ENCODE measurements at places on chromosomes 6 and 20. TPM values are rescaled to one million over a fixed set of nuclear protein-coding genes. Genes with fewer than 3 reads are reported as not detected.

The CYP21A2 gene
- 0.34 TPM for total RNA-seq

The PSORS1C2 gene
- total RNA-seq, result not detected

The DAAM2 gene
- total RNA-seq, result 0.14 TPM

The LIME1 gene
- 3.7 TPM for total RNA-seq

The GSTA2 gene
- not detected for total RNA-seq

The CASS4 gene
- 0.05 TPM for total RNA-seq

The LINC00237 gene
- total RNA-seq, result not detected

The LEMD2 gene
- 58.5 TPM for total RNA-seq

DNA sequence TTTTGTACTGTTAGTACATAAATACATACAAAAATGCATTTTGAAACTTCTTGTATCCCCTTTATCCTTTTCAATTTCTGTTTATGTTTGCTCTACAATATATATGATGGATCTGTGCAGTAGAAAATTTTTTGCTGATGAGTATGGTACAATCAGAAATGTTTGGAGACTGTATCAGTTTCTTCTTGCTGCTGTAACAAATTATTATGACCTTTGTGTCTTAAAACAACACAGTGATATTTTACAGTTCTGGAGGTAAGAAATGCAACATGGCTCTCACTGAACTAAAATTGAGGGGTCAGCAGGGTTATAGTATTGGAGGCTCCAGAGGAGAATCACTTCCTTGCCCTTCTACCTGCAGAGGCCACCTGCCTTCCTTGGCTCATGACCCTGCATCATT lies 184.4 kb downstream of the EYA2 start:
- no peak for DNase-seq

GRCh38 chr6:159969921-159970320 lies 1.0 kb downstream of the IGF2R start:
- DNase-seq, result peak; percentile 75

DNA sequence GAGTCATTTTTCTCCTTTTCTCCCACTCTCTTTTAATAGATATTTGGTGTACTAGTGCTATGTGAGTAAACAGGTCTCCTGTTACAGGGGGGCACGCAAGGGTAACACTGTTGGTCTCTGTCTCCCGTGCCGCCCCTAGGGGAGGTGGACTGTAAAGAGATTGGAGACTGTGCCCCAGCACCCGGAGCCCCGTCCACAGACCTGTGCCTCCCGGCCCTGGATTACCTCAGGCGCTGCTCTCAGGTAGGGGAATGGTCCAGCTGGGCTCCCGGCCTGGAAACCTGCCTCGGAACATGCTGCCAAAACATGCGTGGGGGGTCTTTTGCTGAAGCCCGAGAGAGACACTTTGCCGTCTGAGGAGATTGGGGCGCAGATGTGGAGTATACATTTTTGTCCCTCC lies 66.4 kb upstream of the SMIM28 start:
- DNase-seq, result no peak

- DNase-seq, result no peak
These were observed 12.4 kb downstream of the KIAA1755 start for GRCh38 chr20:38248133-38248532.

- DNase-seq, result no peak
These were observed 21.7 kb upstream of the DAAM2 start for GRCh38 chr6:39770446-39770845.

DNA sequence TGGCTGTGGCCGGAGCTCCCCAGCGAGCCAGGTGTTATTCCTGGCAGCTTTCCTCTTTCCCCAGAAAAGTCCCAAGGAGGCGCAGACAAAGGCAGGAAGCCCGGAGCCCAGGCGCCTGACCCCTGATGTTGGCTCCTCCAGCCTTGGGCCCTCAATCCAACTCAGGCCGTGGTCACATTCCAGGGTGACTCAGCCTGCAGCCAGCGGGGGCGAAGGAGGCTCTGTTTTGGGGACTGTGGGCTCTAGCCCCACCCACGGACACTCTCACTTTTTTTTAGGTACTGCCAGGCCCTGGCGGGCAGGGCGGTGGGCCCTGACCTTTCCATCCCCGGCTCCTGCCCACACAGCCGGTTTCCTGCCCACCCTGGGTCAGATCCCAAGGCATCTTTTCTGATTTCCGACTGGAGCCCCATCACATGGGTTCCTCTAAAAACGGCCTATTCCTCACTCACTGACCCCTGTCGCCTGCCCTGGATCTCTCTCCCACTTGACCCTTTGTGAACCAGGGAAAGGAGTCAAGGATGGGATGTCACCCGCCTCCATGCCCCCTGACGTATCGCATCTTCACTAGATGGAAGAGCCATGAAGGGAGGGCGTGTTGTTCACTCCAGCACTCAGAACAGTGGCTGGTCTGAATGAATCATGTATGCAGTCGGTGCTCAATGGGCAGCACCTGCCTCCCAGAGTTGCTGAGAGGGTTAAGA lies 5.5 kb downstream of the PTGIS start:
- DNase-seq, result peak; percentile 96

- DNase-seq, result no peak
These were observed 43.1 kb upstream of the FOXP4 start for GRCh38 chr6:41502917-41503671.

GRCh38 chr6:35757456-35758123 lies 18.8 kb upstream of the CLPSL2 start:
- peak; percentile 63 for DNase-seq

- DNase-seq, result peak; percentile 86
These were observed 9.5 kb upstream of the PAQR8 start for GRCh38 chr6:52352239-52353018.

DNA sequence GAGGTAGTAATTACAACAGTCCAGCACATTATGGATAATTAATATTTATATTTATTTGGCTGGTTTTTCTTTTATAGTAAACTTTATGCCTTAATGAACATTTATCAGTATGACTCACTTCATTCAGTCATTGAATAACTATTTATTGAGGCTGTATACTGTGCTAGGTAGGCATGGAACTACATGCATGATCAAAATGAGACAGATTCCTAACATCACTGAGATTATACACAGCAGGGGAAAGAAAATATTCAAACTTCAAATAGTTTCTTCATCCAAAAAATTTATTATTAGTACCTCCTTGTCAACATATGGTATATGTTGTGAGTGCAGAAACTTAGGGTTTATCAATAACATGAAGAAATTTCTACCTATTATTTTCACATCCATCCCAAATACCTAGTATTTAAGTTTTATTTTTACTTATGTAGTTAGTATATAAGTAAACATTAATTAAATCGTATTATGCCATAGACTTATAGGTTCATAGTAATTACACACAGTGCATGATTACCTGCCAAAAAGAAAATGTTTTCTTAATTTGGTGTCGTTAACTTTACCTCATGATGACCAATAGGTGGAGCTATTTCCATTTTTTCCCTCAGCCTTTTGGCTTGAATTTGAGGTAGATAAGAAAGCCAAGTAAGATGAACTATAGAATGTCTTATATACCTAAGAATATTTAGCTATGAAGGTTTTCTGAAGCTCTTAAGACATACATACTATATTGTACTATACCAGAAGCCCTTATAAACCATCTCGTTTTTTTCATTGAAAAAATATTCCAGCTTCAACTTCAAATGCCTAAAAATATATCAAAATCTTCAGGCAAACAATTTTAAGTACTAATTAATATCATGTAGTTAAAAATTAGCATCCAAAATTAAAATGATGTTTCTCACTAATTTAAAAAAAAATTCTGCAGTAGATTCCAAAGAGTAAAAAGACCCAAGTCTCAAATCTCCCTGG lies 12.5 kb upstream of the TMEM30A start:
- DNase-seq, result peak; percentile 84

- no peak for DNase-seq
These were observed 101.8 kb downstream of the EPHA7 start for GRCh38 chr6:93317592-93317991.

- DNase-seq, result no peak
These were observed 85.3 kb downstream of the MAP7 start for GRCh38 chr6:136464874-136465273.

DNA sequence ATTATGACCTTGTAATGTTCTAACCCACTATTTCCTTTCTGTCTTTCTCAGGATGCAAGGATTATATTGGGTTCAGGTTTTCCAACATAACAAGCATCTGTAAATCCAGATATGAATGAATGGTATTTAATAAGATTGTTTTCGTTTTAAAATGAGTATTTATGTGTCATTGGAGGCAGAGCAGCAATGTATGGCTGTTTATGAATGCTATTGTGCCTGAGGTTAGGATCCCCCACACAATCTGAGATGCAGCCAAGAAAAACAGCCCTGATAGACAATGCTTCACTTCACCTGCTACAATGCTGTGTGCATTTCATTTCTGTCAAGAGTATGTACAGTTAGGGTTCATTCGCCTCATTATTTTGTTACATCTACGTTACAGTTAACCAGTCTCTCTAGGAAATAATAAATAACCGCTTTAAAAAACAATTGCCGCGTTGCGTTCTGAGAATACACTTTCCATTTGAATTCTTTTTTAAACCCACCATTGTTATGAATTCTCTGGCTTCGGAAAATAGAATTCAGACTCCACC lies 19.6 kb downstream of the TFAP2A start:
- DNase-seq, result no peak

- DNase-seq, result no peak
These were observed 31.0 kb upstream of the NTSR1 start for GRCh38 chr20:62677678-62678077.

- DNase-seq, result no peak
These were observed 43.1 kb downstream of the MICA start for GRCh38 chr6:31446481-31446880.

DNA sequence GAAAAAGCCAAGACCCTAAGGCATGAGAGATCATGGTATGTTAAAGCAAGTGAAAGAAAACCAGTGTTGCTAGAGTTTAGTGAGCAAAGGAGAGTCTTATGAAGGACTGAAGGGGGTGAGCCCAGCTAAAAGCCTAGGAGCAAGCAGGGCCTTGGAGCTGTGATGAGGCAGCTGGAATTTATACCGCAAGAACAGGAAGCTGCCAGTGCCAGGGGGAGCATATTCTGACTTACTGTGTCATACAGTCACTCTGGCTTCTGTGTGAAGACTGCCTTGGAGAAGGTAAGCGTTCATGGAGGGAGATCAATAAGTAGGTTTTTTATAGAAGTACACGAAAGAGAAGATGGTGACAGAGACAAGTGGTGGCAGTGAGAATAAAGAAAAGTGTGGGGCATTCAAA lies 308.9 kb upstream of the THEMIS start:
- peak; percentile 82 for DNase-seq

DNA sequence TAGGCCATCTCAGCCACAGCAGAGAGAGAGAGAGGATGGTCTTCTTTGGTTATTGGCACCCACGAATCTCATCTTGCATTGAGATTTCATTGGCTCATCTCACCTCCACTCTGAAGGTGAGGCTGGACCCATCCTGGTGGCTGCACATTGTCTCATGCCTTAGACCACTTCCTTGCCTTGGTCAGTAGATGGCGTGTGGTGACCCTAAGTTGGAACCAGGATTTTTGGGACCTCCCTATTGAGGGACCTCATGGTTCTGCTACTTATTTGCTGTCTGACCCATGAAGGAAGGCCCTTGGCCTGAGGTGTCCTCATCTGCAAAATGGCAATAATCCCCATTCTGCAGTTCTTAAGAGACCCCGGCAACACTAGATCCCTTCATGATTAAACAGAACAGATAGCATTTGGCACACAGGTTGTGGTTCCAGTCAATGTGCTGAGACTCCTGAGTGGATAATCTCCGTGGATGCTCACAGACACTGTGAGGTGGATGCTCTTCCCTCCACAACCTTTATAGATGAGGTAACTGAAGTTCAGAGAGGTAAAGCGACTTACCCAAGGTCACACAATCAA lies 21.5 kb upstream of the AAR2 start:
- DNase-seq, result peak; percentile 52

DNA sequence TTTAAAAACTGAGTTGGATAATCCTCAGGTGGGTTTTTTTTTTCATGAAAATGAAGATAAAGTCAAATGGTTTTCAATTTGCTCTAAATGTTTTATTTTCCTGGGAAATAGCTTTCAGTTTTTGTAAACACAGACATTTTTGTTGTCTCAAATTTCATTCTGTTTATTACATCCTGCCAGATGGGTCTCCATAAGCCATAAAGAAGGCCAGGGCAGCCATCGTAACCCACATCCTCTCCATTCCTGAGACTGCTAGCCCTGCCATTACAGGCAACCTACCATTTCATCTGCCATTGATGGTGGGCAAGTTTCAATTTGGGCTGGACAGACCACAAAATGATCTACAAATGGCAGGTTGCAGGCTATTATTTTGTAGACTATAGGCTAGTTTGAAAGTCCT lies 60.8 kb downstream of the BTBD3 start:
- no peak for DNase-seq

- DNase-seq, result no peak
These were observed 107.0 kb downstream of the HUS1B start for GRCh38 chr6:549906-550305.

GRCh38 chr6:23688650-23689049 lies 437.4 kb upstream of the NRSN1 start:
- no peak for DNase-seq

All from dermis blood vessel endothelial cell (primary cell).